AG08396 (cell line): ENCODE measurements at places on chromosomes 13 and 19.
A peak's percentile ranks its signal among the peaks of the same experiment; 100 is the strongest.

- no peak for DNase-seq
Observed at GRCh38 chr13:61664801-61665705, 249.4 kb upstream of the PCDH20 start.

DNA sequence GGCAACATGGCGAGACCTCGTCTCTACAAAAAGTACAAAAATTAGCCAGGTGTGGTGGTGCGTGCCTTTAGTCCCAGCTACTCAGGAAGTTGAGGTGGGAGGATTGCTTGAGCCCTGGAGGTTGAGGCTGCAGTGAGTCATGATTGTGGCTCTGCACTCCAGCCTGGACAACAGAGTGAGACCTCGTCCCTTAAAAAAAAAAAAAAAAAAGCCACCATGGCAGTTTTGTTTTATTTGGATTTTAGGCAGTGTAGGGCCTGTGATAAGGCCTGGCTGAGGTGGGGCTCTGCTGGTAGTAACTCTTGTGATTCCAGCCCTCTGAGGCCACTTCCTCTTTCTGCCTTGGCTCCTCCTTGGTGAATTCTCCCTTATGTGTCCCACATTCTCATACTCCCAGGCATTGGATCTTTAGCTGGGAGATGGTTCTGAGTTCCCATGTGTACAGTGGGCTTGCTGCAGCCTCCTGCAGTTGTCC, 39.2 kb downstream of the GATAD2A start:
- peak; percentile 45 for DNase-seq

- DNase-seq: no peak
Observed at GRCh38 chr19:35048911-35049411, 7.4 kb downstream of the HPN start.

- DNase-seq: peak; percentile 83
Observed at GRCh38 chr13:52405767-52406494, at the start of gene THSD1. TSS of gene THSD1 (minus strand) at chr13:52406172. CDS start at chr13:52402600, 3,572 bp downstream.

DNA sequence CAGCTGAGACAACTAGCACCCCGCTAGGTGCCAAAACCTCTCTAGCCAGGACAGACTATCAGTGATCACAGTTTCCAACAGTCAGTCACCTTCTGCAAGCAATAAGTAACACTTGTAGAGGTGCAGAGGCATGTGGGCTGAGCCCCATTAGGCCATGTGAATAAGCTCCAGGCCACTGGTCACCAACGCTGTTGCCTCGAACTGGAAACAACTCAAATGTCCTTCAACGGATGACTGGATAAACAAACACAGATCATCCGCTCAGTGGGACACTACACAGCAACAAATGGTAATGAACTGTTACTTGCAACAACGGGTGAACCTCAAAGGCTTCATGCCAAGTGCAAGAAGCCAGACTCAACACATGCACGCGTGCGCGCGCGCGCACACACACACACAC, 27.5 kb upstream of the TMEM160 start:
- DNase-seq: no peak

DNA sequence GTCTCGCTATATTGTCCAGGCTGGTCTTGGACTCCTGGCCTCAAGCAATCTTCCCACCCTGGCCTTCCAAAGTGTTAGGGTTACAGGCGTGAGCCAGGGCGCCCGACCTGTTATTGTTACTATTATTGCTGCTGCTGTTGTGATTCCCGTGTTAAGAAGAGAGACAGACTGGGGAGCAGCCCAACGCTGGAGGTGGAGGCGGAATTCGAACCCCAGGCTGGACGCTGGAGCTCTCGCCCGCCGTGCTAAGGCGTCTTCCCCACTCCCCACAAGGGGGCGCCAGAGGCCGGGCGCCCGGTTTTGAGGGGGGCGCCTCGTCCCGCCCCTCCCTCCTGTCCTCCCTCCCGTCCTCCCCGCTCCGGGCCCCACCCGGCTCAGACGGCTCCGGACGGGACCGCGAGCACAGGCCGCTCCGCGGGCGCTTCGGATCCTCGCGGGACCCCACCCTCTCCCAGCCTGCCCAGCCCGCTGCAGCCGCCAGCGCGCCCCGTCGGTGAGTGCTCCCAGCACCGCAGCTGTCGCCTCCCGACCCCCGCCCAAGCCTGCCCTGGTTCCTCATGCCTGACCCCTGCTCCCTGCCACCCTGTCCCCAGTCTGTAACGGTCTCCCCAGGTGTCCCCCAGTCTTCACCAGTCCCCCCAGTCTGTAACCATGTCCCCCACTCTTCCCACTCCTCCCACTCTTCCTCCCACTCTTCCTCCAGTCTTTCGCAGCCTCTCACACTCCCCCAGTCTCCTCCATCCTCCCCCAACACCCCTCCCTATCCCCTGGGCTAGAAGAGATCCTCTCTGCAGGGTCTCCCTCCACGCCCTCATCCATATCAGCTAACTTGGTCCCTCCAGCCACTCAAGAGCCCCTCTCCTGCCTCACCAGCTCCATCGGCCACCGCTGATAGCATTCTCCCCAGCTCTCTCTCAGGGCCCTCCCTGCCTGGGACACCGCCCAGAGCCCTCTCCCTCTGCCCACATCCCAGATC, at the start of gene EHD2:
Gene EHD2 (plus strand): TSS at position 377 of the 976 bp plus-strand sequence. CDS start 3,191 bp downstream, outside the sequence.
- peak; percentile 91 for DNase-seq

GRCh38 chr19:31356587-31357314, 7.5 kb upstream of the TSHZ3 start:
- no peak for DNase-seq

GRCh38 chr13:25378528-25378927, 6.8 kb downstream of the ATP8A2 start:
- DNase-seq: no peak

GRCh38 chr19:43416951-43417623, 2.4 kb downstream of the TEX101 start:
- DNase-seq: no peak

GRCh38 chr13:88895261-88895941, 1224.2 kb downstream of the SLITRK5 start:
- DNase-seq: no peak

GRCh38 chr13:63595811-63596210, 2180.2 kb upstream of the PCDH20 start:
- DNase-seq: no peak

DNA sequence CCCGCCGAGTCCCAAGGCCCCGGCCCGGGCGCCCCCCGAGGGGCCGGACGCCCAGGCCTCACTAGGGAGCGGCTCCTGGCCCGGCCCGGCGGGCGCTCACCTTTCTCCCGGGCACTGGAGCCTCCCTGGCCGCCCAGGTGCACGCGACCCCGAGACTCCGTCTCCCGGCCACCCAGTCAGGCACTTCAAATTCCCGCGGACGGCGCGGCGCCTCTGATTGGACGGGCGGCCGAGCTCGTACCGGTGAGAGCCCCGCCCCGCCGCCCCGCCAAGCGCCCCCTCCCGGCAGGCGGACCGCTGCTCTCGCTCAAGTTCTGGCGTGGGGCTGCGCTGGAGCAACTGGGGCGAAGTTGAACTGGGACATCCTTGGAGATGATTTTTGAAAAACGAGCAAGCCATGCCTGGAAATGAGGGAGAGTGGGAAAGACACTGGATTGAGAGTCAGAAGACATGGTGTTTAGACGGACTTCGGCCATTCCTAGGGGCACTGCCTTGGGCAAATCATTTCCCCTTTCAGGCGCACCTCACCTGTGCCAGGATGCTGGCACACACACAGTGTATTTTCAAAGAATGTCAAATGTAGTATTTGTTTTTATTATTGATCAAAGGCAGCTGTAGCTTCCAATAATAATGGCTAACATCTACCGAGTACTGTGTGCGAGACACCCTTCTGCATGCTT, 485.3 kb downstream of the UQCRFS1 start:
- DNase-seq: no peak

DNA sequence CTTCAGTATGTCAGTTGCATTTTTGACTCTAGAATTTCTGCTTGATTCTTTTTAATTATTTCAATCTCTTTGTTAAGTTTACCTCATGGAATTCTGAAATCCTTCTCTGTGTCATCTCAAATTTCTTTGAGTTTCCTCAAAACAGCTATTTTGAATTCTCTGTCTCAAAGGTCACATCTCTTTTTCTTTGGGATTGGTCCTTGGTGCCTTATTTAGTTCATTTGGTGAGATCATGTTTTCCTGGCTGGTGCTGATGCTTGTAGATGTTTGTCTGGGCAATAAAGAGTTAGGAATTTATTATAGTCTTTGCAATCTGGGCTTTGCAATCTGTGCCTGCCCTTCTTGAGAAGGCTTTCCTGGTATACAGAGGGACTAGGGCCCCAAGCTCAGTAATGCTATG, 18.5 kb upstream of the KBTBD7 start:
- DNase-seq: no peak

GRCh38 chr13:42815681-42816080, 34.3 kb downstream of the FAM216B start:
- no peak for DNase-seq

- no peak for DNase-seq
Observed at GRCh38 chr13:23320926-23321534, 112.5 kb downstream of the SACS start.

- no peak for DNase-seq
Observed at GRCh38 chr19:1253514-1254080, 5.2 kb downstream of the MIDN start.

DNA sequence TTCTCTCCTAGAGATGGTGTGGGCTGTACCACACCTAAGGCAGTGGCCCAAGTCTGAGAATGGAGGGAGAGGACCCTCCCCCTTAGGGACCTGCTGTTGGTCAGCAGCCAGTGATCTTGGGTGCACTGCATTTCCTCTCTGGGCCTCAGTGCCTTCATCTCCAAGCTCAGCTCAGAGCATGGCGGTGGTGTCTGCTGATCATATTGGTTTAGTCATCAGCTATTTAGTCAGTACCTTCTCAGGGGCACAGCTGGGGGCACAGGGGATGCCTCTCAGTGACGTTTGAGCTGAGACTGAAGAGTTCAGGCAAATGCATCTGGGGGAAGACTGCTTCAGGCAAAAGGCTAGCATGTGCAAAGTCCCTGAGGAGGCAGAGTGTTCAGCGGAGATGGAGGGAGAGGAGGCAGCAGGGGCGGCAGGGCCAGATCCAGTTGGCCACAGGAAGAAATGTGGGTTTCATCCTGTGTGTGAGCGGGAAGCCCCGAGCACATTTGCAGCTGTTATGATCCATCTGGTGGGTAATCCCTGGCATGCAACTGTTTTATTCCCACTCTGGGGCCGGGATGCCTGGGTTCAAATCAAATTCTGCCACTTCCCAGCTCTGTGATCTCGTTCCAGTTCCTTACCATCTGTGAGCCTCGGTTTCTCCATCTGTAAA, 15.7 kb upstream of the PGLS start:
- no peak for DNase-seq

DNA sequence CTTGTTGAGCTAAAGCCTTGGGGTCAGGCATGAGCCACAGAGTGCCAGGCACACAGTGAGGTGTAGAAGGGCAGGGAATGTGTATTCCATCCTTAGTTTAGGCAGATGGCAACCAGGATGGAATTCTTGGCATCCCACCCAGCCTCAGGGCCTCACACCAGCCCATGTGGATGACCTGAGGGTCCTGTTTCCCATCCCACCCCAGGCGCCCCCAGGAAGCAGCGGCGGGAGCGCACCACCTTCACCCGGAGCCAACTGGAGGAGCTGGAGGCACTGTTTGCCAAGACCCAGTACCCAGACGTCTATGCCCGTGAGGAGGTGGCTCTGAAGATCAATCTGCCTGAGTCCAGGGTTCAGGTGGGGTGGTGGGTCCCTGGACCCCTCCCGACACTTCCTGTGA, 14.3 kb downstream of the CRX start:
- no peak for DNase-seq

- DNase-seq: peak; percentile 53
Observed at GRCh38 chr19:46660008-46660517, 919 bp downstream of the DACT3 start.

- peak; percentile 67 for DNase-seq
Observed at GRCh38 chr19:38134540-38135149, 89.4 kb downstream of the DPF1 start.

DNA sequence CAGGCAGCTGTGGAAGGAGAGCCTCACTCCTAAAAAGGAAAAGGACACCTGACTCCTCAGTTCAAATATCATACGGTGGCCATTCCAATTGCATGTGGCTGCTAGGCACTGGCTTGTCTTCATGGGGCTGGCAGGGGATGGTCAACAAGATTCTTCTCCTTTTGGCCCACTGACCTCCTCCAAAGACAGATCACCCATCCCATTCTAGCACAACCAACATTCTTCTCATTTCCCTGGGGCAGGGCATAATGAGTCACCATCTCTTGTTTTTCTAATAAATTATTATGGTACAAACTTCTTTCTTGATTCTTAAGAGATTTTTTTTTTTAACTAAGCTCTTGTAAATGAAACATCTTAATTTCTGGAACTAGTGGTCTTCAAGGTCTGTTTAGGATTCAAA, 136.7 kb upstream of the NBEA start:
- DNase-seq: no peak

- no peak for DNase-seq
Observed at GRCh38 chr19:44566984-44567383, 37.5 kb upstream of the CEACAM20 start.

GRCh38 chr19:11496391-11497163, 9.1 kb downstream of the ZNF653 start:
- peak; percentile 89 for DNase-seq

- no peak for DNase-seq
Observed at GRCh38 chr13:27496006-27496405, 45.6 kb upstream of the MTIF3 start.

DNA sequence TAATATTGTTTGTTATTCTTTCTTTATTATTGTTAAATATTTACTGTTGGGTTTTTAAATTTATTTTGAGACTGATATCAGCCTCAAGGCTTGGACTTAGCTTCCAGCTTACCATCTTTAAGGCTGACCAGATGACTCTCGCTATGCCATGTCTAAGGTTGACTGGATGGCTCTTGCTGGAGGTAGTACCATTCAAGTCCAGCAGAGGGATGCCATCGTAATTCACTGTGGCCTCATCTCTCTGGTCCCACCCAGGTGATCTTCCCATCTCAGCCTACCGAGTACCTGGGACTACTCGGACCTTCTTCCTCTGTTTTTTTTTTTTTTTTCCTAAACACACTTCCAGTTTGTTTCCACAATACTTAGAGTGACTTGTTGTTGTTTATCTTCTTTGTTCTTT, 41.7 kb upstream of the ZNF91 start:
- DNase-seq: no peak

- DNase-seq: no peak
Observed at GRCh38 chr13:60120617-60121336, 43.0 kb downstream of the DIAPH3 start.

GRCh38 chr13:48078251-48078656, 16.6 kb downstream of the MED4 start:
- peak; percentile 4 for DNase-seq

DNA sequence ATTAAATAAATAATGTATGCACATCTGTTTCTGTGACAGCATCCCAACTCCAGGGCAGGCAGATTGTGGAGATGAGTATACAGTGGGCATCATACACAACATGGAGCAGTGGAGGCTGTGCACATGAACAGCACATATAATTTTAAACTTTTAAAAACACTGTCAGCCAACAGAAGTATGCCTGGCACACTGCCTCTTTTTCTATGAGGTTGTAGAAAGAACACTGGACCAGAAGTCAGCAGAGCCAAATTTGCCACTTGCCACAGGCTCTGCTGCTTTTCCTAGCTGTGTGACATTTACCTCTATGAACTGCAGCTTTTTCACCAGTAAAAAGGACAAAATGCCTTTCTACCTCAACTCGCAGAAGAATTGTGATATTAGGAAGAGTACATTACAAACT, 118.7 kb downstream of the FRY start:
- DNase-seq: no peak
